MG63 (cell line): ENCODE measurements at places on chromosomes 7 and 10.
A peak's percentile ranks its signal among the peaks of the same experiment; 100 is the strongest.

DNA sequence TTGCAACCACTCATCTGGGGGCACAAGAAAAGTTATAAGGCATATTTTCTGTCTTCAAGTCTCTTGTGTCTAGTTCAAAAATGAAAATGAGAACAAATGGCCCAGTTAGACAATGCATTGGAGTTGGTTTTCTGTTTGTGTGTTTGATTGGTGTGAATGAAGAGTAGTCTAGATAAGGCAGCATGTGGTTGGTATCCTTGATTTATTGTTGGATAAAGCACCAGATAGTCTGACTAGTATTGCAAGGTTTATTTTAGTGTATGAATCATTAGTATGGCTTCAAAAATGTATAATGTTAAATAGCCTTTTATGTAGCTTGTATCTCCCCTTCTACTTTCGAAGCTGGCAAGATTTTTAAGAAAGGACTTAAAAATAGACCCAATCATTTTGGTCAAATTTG is 237.3 kb downstream of the CDK14 start:
- DNase-seq: no peak

- DNase-seq: no peak
These were observed 18.7 kb downstream of the ARHGAP19 start for GRCh38 chr10:97273700-97274099.

GRCh38 chr7:25215694-25216335 is 12.5 kb downstream of the NPVF start:
- no peak for DNase-seq

GRCh38 chr7:47387506-47387905 is 194.4 kb downstream of the TNS3 start:
- no peak for DNase-seq

DNA sequence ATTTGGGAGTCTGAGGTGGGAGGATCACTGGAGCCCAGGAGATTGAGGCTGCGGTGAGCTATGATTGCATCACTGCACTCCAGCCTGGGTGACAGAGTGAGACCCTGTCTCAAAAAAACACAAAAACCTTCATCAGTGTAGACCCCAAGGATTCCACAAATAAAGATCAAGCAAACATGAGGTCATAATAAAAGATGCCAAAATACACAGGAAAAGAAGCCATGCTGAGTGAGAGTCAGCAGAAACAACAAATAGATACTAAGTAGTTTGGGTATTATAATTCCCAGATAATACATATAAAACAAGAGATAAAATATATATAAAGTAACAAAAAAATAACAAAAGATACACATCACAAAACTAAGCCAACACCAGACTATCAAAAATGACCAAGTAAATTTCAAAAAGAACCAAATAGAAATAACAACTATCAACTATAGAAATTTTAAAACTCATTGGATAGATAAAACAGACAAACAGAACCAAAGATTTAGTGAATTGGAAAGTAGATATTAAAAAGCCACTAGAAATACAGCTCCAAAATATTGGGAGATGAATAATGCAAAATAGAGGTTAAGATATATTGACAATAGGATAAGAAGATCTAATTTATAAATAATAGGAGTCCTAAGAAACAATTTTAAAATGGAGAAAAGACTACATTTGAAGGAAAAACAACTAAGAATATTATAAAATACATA is 48.9 kb upstream of the FHIP2A start:
- DNase-seq: no peak

- no peak for DNase-seq
These were observed 35.2 kb downstream of the CYP17A1 start for GRCh38 chr10:102801978-102802377.

DNA sequence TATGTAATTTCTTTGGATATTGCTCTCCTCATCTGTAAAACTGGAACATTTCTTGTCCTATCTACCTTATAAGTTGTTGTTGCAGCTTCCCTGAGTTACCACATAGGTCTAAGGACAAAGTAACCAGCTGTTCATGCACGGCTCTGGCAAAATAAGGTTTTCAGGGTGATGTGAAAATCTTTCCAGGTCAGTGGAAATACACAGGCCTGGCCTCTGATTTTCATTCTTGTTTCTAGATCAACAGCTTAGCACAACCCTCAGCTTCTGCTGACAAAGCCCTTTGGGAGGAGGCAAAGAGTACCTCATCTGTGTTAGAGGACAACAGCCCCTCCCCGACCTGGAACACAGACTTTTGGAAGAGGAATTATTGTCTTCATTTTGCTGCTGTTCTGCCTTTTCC is 117.5 kb upstream of the AGK start:
- DNase-seq: no peak

- DNase-seq: no peak
These were observed 123.3 kb downstream of the CDH23 start for GRCh38 chr10:71520042-71520441.

- DNase-seq: peak; percentile 54
These were observed 4.3 kb upstream of the ELFN1 start for GRCh38 chr7:1665549-1666316.

DNA sequence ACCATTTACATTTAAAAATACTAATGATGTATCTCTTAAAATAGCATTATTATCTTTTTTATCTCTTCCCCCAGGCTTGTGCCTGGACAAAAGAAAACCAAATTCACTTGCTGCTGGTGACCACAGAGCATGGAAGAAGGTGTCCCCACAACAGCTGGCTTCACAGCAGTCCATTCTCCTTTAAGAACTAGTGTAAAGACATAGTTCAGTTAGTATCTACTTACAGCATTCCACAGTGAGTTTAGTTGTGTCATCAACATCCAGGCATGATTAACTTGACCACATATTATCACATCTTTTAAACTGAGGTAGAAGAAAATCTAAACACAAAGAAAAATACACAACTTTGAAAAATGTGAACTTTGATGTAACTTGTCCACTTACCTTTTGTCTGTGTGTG is 55.0 kb downstream of the LRRC17 start:
- no peak for DNase-seq

- DNase-seq: no peak
These were observed 448 bp downstream of the ITGA8 start for GRCh38 chr10:15719049-15719898.

- no peak for DNase-seq
These were observed 143.2 kb upstream of the PCBD1 start for GRCh38 chr10:71031603-71032002.

GRCh38 chr7:48454750-48455192 is 283.5 kb downstream of the ABCA13 start:
- DNase-seq: no peak

- DNase-seq: no peak
These were observed 12.7 kb downstream of the TSPAN14 start for GRCh38 chr10:80466724-80467326.

DNA sequence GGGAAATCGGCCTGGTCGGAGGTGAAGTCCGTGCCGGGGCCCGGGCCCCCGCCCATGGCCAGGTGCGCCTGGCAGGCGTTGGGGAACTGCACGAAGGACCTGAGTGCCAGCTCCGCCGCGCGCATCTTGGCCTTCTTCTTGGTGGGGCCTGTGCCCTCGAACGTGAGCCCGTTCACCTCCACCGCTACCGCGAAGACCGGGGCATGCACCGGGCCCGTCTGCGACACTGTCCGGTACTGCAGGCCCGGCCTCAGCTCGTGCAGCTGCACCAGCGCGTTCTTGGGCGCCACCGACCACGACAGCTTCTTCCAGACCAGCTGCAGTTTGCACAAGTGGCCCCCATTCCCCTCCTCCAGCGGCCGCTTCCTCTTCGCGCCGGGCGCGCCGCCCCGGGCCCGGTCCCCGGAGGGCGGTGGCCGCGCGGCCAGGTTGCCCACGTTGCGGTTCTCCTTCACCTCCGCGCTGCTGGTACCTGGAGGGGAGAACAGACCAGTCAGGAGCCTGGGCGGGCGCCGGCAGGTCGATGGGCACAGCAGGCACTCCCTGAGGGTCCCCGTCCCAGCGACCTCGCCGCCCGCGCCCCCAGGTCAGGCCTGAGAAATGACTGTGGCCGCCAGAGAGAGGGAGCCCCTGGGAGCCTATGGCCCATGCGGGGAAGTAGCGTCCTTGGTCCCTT is 307.4 kb downstream of the WDR37 start:
- DNase-seq: no peak

- DNase-seq: peak; percentile 32
These were observed 13.9 kb downstream of the RHBDD2 start for GRCh38 chr7:75892634-75893272.

DNA sequence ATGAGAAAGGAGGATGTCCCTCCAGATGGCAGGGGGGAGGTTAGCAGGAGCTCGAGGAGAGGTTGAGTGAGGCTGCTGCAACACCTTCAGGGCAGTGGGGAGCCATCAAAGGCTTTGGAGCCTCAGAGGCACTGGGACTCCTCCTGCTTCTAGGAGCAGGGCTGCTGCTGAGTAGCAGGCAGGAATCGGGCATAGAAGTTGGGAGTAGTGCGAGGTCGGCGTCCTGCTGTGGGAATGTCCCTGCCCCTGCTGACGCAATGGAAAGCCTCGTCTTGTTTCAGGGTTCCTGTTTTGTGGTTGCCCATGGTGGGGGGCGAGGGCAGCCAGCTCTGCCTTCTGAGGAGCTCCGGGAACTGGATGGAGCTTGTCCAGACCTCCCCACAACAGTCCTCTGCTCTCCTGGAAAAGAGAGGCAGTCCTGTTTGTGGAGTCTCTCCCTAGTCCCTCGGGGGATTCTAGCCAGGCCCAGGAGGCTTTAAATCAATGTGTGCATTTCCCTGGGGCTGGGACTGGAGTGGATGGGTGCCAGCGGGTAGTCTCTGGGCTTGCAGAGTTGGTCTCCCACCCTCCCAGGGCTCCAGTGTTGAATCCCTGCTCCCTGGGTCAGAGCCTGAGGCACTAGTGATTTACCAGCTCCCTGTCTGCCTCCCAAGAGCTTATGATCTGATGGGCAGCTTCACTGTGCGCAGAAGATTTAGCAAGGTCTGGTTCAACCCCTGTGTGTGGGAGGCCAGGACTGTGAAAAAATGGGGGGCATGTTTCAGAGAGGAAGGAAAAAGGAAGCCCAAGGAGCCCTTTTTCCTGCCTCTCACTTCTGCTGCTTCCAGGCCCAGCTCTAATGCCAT is 98.7 kb upstream of the PPIF start:
- DNase-seq: no peak
